ENCODE measurements at places on chromosomes 2 and 18.

DNA sequence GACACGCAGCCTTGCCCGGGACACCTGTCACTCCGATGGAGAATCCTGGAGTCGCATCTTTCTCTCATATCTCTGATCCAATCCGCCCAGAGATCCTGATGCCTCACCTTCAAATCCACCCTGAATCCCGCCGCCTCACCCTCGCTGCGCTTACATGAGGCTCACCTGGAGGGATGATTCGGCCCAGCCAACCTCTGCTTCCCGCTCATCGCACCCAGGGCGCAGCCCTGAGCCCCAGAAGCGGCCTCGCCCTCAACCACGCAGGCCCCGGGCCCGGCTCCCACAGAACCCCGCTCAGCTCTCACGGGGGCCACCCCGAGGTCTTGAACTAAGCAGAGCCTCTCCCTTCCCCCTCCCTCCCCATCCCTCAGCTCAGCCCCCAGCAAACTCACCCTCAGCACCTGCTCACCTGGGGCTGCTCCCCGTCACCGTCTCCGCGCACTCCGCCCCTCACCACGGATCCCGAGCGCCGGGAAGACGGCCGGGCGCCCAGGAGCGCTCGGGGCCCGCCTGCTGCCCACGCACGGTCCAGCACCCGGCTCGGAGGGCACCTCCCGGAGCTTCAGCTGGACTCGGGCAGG is 160.0 kb downstream of the NDUFA10 start:
- DNase-seq: no peak

DNA sequence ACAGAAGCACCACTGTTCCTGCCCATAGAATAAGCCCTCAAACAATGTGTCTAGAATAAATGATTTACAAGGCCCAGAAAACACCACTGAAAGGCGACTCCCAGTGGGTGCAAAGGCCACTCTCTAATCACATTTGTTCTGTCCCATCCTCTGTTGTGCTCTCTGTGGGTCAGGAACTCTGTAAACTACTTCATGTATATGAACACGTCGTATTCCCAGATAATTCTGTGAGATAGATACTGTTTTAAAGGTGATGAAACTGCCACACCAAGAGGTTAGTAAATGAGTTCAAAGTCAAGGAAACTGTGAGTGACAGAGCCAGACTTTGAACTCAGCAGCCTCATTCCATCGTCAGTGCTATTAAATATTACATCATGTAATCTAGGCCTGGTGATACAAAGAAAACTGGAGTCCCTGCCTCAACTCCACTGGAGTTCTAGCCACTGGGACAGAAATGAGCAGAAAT is 269.7 kb upstream of the DCC start:
- DNase-seq: no peak

- no peak for DNase-seq
Observed at GRCh38 chr2:150459281-150459680, 28.2 kb downstream of the RND3 start.

DNA sequence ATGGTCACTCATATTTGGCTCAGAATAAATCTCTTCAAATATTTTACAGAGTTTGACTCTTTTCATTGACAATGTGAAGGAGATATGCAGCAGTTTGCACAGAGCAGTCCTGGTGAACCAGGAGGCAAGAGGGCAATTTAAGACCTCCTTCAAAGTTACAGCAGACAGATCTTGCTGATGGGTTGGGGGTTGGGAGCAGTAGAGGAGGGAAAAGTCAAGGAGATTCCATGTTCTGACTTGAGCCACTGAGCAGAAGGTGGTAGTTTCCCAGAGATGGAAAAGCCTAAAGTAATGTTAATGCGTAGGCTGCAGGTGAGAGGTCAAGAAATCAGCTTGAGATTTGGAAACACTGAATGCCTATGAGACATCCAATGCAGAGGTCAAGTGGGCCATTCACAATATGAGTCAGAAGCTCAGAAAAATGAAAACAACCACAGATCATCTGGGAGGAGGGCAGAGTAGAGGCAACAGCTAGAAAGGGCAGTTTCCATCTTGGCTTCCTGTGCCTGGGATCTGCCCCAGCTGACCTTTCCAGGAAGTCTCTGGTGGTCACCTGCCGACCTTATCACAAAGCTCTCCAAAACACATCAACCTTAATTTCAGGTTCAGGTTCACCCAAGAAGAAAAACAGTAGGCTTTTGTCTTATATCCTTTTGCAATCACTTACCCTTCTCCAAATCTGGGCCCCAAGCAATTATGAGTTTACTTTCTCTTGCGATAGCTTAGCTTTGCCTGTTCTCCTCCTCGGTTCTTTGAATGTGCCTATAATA is 197.5 kb upstream of the ARL4C start:
- DNase-seq: no peak

- DNase-seq: no peak
Observed at GRCh38 chr2:23379220-23379695, 5.7 kb upstream of the KLHL29 start.

DNA sequence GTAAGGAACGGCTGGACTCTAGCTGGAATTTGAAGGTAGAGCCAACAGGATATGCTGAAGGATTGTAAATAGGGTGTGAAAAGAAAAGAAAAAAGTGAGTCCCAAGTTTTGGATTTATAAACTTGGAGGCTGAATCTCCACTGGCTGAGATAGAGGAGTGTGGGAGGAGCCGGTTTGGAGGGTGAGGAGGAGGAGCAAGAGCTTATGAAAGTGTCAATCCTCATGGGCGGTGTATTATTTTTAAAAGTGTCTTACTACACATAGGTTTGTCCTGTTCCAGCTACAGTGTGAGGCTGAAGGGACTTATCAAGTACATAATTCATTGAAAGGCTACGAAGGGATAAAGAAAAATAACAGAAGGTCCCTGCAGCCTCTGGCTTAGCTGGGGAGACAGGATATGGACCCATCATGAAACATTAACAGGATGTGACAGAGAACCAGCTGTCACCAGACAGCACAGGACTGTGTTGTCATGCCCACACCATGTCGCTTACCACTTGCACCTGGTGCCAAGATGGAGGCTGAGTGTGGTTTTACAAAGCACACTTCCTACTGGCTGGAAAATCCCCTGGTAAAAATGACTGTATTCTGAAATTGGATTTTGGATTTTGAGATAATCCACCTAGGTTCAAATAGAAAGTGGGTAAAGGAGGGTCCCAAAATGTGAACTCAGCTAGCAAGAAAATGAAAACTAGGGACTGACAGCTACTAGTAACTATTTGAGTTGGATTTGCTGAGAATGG is 2.5 kb upstream of the MREG start:
- no peak for DNase-seq

GRCh38 chr2:45889053-45889452 is 237.6 kb downstream of the PRKCE start:
- no peak for DNase-seq

GRCh38 chr2:191020742-191021381 is 6.9 kb upstream of the STAT1 start:
- no peak for DNase-seq

DNA sequence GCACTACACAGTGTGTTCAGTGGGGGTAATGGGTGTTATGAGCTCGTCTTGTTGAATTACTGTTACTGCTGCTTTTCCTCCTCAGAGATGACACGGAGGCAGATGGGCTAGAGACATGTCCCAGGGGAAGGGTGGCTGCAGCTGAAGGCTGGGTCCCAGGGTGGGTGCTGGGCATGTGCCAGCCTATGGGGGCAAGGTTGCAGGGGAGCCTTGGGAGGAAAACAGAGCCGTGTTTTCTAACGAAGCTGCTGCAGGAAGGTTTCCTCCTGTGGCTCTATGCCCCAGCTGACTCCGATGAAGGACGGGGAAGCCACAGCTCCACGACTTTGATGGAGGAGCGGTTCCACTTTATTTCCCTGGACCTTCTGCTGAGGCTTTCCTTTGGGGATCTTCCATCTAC is 42.4 kb downstream of the ASB18 start:
- no peak for DNase-seq

GRCh38 chr2:10368491-10369231 is 66.0 kb downstream of the HPCAL1 start:
- no peak for DNase-seq

DNA sequence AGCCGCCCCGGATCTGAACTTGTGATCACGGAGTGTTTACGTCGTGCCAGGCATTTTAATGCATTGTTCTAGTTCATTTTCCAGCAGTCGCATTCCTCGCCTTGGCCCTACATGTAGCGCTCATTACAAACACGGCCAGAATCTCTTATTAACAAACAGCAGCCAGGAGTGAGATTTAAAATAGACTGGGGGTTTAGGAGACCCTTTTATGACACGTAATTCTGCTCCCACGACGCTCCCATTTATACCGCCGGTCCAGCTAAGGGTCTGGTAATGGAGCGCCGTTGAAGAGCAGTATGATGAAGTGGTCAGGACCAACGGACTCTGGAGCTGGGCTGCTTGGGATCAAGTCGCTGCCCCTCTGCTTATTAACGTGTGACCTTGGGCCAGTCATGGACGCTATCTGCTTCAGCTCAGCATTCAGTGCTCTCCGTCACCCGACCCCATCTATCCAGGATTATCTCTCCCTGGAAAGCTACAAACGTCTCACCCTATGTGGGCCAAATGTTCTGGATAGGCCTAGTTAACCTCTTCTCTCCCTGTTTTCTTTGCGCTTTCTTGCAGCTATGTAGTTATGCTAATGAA is 745 bp downstream of the MSH2 start:
- DNase-seq: no peak

- DNase-seq: no peak
Observed at GRCh38 chr2:238887616-238888015, 39.7 kb downstream of the TWIST2 start.

DNA sequence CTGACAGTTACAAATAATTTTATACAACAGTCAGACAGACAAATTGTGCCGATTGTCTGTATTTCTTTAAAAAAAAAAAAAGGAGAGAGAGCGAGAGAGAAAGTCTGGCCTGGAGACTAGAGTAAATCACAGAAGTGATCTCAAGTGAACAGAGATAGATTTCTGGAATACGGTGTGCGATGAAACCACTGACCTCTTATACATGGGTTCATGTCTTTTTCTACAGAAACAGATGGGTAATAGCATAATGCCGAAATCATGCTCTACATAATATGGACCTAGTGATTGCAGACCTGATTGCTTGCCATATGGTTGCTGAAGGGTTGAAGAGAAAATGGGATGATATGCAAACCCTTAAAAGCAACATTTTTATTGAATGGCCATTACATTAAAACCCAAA is 403.3 kb upstream of the FANCL start:
- no peak for DNase-seq

DNA sequence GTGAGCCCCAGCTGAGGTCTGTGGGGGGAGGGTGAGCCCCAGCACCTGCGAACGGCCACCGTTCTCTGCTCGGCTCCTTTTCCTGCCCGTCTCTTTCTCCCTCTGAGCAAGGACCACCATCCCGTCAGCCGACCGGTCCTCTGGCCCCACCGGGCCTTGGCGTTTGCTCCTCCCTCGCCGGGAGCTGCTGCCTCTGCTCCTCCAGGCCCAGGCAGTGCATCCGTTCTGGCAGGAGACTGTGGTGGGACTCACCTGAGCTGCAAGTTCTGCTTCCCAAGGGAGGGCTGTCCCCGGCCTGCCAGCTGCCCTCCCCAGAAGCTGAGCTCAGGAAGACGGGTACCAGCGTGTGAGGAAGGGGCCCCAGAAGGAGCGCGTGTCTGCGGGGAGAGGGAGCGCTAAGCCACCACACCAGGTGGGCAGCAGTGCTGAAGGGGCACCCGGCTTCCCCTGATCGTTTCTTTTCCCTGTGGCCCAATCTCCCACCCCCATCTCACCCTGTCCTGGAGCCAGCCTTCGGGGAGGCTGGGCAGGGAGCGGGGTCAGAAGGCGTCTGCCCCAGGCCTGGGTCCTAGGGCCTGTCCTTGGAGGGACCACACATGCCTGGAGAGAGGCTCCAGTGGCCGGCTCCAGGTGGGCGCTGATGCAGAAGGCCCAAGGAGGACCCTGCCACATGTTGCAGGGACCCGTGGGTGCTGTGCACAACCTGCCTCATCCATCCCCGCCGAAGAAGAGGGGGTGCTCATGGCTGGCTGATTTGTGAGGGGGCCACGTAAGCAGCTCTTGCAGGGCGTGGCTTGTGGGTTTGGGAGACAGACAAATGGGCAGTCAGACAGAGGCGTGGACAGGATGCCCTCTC is 2.5 kb upstream of the RTP5 start:
- no peak for DNase-seq

GRCh38 chr2:152466041-152466440 is 131.1 kb downstream of the FMNL2 start:
- no peak for DNase-seq

GRCh38 chr2:222884805-222885424 is 24.1 kb downstream of the ACSL3 start:
- DNase-seq: no peak

DNA sequence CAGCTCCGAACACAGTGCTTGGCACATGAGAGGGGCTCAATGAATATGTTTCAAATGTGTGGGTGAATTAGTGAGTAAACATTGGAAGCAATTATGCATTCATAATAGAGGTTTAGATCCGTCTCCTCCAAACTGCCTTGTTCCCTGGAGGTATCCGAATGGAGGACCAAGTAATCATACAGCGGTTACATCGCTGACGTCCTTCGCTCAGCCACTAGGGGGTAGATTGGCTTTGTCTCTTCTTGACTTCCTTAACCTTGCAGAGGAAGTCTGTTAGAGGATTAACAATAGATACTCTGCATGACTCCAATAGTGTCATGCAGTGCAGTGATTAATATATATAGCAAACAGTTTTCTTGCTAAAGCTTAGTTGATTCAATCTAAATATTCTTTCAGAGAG is 517.0 kb downstream of the PTPRM start:
- DNase-seq: no peak

GRCh38 chr18:67426486-67426885 is 90.0 kb downstream of the DSEL start:
- DNase-seq: no peak

GRCh38 chr2:29920130-29920577 is 1.2 kb downstream of the ALK start:
- peak; percentile 4 for DNase-seq

GRCh38 chr18:14908541-14908940 is 160.6 kb downstream of the ANKRD30B start:
- no peak for DNase-seq

GRCh38 chr2:207176247-207176646 is 10.5 kb upstream of the KLF7 start:
- no peak for DNase-seq

DNA sequence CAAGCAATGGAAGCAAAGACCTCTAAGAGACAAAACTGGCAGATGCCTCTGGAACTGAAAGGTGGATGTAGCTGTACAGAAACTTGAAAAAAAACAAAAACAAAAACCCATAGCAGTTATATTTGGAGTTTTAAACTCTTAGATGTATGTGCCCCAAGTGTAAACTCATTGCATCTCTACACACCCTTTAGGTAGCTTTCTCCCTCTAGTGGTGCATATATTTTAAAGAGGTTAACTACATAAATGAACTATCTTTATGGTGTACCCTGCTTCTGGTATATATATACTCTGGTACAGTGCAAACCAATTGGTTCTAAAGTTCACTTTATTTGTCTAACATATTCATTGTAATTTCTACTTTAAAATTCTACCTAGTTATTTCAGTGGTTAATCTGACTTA is 518.2 kb downstream of the NRXN1 start:
- DNase-seq: no peak

GRCh38 chr2:67996772-67997527 is 65.9 kb downstream of the C1D start:
- DNase-seq: no peak

GRCh38 chr18:51168960-51169662 is 28.4 kb downstream of the MEX3C start:
- DNase-seq: no peak

GRCh38 chr2:46327627-46328026 is 30.4 kb downstream of the EPAS1 start:
- no peak for DNase-seq

Data from activated T-cell treated with anti-CD3 and anti-CD28 coated beads for 4 hours (primary cell).